Activated naive CD4-positive, alpha-beta T cell treated with Interleukin-2 at 50 U/mL for 16 hours (primary cell): ENCODE measurements at places on chromosomes 3 and 15.

- no peak for DNase-seq
These were observed 124.6 kb upstream of the LYSMD4 start for GRCh38 chr15:99857836-99858235.

- no peak for DNase-seq
These were observed 60.6 kb upstream of the ADAMTS9 start for GRCh38 chr3:64748244-64748904.

GRCh38 chr15:51137880-51138430, 43.2 kb upstream of the TNFAIP8L3 start:
- DNase-seq: no peak

- DNase-seq: no peak
These were observed 12.6 kb downstream of the CLPX start for GRCh38 chr15:65172531-65172930.

DNA sequence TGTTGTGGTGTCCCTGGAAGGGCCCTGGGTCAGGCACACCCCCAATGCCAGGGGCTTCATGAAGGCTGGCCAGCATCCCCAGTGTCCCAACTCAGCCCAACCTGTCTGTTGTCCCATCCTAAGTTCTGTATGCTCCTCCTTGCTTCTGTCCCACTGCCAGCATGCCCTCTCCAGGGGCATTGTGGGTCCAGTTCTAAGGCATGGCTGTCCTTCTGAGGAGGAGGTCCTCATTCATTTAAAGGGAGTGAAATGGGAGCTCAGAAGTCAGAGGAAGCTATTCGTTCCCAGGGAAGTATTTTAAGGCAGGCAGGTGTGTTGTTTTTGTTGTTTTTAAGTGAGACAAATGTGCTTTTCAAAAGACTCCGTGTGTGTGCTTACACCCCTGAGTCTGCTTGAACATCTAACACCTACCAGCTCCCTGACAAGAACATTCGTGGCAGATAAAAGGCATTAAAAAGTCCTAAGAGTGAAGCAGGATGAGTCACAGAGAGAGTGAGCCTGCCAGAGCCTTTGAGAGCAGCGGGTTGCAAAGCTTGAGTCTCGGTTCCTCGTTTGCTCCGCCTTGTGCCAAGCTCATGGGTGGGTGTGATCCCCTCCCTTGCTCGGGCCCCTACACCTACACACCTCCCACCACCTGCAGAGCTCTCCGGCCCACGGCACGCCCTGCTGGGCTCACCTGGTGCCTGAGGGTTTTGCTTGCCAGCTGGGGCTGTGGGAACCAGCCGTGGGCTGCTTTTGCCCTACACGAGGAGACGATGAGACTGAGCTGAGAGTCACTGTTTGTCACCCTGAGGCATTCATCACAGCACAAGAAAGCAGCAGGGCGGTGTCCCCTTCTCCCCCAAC, 183.4 kb upstream of the TOPAZ1 start:
- no peak for DNase-seq
